ENCODE measurements at places on chromosomes 12 and 14. TPM values are rescaled to one million over a fixed set of nuclear protein-coding genes. Genes with fewer than 3 reads are reported as not detected.

DNA sequence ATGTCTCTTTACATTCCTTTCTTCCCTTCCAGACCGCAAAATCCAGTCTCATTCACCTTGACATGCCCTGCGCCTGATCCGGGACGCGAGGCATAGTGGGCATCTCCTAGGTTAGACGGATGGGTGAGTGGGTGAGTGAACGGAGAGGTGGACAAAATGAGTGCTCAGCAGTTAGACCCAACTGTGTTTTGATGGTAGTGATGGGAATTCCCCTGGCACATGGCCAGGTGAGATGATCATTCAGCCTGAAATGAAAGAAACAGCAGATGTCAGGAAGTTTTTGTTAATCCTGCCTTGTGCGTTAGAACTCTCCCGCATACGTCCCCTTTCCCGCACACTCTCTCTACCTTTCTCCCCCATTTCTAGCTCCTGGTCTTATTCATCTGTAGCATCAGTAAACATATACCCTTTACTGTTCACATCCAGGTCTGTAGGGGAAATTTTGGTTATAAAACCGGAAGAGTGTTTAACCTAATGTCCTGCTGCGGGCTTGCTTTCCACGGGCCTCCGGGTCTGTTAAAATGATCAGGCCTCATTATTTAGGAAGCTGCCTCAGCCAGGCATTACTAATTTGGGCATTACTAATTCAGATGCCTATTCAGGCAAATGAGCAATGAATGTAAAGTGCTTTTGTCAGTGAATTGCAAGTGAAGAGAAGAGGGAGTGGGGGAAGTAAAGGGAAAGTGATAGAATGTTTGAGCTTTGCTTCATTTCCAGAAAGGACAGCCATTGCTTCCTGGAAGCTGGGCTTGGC lies 172.8 kb downstream of the ETV6 start:
- DNase-seq: no peak

DNA sequence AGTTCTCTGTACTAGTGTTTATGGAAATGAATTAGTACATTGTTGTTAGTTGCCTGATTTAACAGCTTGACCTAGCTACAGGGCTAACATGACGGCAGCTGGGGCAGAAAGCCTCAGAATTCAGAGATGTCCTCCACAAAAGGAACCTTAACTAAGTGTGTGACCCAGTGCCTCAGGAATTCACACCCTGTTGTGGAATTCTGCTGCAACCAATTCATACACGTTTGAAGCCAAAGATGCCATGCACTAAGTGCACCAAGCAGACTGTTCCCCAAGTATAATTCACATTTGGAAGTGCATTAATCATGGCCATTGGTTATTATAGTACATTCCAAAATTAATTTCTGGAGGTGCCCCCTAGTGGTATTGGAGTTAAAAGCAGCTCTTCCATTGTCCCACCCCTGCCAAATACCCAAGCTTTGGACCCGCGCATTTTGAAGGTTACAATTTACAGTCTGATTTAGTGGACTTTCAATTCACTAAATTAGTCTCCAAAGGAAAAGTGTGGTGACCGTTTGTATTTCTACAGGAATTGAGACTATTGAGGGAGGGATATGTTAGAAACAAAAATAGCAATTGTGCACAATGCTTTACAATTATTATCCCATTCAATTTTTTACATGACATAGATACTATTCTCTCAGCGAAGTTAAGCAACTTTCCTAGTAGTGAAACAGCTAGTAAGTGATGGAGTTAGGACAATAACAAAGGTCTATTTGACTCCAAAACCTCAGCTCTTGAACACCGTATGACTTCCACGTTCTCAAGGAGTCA lies 85.9 kb downstream of the PAX9 start:
- DNase-seq: no peak

Gene TMPO
- 48.4 TPM for polyA plus RNA-seq

GRCh38 chr14:35965400-35965799 lies 139.3 kb downstream of the BRMS1L start:
- no peak for DNase-seq

GRCh38 chr12:6818222-6818621 lies 3.4 kb upstream of the GPR162 start:
- no peak for DNase-seq

DNA sequence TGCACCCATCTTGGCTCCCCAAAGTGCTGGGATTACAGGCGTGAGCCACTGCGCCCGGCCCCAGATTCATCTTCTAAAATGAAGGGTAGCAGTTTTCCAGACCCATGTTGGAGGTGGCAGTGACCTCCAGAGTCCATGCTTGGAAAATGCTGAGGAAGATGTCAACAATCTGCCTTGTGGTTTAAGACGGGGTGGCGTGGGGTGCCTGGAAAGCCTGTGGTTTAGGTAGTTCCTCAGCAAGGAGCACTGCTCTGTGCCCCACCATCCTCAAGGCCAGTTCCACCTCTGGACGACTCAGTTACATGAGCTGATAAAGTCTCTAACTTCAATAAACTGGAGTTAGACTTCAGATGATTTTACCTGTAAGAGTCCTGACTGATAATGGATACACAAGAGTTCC lies 48.6 kb downstream of the DRAM1 start:
- DNase-seq: no peak

Gene BCDIN3D
- 4.3 TPM for polyA plus RNA-seq

DNA sequence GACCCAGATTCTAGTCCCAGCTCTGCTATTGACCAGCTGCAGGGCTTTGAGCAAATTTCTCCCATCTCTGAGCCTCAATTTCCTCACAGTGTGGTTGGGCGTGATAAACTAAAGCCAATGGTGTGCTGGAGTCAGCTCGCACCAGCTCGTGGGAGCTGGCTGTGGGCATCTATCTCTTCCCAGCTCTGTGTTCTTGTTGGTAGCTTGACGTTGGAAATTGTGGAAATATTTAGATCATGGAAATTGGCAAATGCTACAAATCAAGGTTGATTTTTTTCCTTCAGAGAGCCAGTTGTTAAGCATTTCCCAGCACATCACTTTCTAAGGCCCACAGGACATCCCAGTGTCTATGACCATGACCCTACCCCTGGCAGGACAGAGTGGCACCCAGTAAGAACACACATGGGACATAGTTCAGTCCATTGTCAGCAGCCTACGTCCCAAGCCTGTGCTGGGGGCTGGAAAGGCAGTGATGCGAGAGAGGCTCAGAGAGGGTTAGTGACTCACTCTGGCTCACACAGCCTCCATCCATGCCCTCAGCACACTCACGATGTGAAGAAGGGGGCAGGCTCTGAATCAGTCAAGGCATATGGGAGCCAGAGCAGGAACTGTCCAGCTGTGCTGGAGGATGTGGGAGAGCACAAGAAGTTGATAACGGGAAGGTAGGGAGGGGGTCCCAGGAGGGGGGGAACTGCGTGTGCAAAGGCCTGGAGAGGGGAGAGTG lies 77.6 kb downstream of the LGMN start:
- no peak for DNase-seq

- DNase-seq: no peak
Measured at GRCh38 chr12:109589691-109590245, 16.2 kb downstream of the MVK start.

Gene NGB
- polyA plus RNA-seq: 0.04 TPM

- no peak for DNase-seq
Measured at GRCh38 chr12:131920902-131921840, 7.9 kb upstream of the PUS1 start.

DNA sequence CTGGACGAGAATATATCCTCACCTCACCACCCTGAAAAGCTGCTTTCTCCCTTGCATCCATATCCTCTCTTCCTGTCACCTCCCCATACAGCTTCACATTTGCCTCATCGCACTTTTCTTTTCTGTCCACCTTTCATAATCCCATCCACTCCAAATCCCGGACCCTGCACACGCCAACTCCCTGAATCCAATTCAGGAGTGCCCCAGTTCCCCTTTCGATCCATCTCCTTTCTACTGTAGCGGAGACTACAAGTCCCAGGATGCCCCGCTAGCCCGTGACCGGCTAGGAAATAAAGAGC lies 2.5 kb downstream of the TMEM253 start:
- DNase-seq: no peak

Gene KRT73
- not detected for polyA plus RNA-seq

GRCh38 chr12:30858471-30858870 lies 68.1 kb upstream of the TSPAN11 start:
- DNase-seq: no peak

Gene AMN1
- polyA plus RNA-seq: 18.5 TPM

DNA sequence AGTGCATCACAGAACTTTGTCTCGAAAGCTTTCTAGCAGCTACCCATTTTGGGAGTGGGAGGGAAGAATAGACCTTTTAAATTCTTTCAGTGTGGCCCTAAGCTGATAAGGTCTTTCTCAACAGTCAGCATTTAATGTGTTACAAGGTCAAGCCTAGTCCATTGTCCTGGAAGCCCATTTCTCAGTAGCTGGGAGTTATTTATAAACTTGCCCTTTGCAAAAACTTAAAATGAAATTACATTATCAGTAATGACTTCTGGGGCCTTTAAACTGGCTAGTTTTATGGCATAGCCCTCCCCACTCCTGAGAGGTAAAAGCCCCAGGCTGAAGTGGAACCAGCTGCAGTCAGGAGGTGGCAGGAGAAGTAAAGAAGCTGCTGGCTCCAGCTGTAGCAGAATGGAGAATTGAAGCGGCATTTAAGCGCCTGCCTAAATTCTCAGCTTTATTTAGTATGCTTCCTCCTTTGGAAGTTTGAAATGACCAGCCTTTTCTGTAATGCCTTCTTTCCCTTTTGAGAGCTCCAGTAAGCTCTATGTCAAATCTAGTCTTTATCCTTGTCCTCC lies 12.4 kb downstream of the COPZ1 start:
- no peak for DNase-seq

DNA sequence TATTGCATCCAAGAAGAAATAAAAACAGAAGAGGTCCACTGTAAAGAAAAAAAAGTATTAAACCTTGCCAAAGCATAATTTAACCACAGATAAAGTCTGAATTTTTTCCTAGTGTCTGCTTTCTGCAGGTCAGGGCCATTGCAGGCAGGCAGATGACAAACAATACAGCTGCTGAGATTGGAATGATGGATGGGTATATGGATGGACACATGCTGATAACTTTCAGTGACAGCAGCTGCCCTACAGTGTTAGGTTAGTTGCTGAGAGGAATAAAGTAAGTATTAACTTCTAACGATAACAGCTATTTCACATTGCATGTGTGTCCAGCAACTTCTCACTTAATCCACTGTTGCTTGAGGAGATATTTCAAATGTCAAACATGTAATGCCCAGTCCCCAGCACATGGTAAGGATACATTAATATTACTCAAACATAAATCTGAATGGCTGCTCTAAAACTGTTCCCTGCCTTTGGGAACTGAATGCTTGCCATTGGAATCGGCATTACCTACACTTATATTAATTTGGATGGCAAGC lies 515.3 kb downstream of the RMST start:
- no peak for DNase-seq

Gene ITGA7
- polyA plus RNA-seq: 38.3 TPM

- no peak for DNase-seq
Measured at GRCh38 chr14:59228421-59228820, 40.0 kb downstream of the DAAM1 start.

Gene TAS2R20
- polyA plus RNA-seq: 0.39 TPM

Gene ASIC1
- polyA plus RNA-seq: 0.58 TPM

- no peak for DNase-seq
Measured at GRCh38 chr12:115421796-115422709, 738.1 kb upstream of the TBX3 start.

GRCh38 chr12:41325336-41325735 lies 137.2 kb downstream of the PDZRN4 start:
- no peak for DNase-seq

Gene PPP4R4
- polyA plus RNA-seq: 6.6 TPM

- no peak for DNase-seq
Measured at GRCh38 chr12:122944605-122945592, 21.4 kb downstream of the ABCB9 start.

DNA sequence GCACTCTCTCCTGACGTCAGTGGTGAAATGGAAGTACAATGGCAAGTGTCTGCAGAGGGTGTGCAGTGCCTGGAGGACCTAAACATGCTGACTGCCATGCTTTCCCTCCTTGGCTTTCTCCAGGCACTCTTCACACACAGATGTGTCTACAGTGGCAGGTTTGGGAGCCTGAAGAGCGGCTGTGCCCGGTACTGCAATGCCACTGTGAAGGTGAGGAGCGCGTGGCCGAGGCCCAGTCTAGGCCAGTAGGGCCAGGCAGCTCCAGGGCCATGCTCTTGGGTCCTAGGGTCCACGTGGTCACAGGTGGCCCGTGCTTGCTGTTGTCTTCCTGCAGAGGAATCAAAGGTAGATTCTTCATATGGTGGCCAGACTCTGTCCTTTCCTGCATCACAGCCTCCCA lies 81.4 kb downstream of the STAB2 start:
- DNase-seq: no peak

DNA sequence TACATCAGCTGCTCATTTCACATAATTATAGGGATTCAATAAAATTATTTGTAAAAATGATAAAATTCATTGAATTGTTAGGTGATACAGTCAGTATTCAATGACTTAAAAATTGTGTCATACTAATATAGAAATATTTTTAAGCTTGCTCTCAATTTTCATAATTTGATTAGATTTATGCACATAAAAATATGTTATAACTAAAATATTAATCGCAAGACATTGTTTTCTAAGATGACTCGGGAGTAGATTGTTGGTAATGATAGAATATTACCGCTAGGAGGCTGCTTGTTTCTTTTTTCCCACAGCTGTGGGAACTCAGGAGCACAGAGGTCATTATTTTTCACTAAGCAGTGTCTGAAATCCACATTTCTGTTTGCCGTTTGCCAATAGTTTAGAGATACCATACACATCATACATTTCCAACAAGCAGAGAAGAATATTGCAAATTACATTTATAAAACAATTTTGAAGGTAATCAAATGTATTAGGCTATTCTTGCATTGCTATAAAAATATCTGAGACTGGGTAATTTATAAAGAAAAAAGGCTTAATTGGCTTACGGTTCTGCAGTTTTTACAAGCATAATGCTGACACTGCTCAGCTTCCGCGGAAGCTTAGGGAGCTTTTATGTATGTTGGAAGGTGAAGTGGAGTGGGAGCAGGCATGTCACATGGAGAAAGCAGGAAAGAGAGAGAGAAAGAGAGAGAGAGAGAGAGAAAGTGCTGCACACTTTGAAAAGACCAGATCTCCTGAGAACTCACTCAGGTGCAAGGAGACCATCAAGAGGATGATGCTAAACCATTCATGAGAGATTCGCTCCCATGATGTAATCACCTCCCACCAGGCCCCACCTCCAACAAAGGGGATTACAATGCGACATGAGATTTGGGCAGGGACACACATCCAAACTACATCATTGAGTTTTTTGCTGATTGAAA lies 9.2 kb downstream of the CD69 start:
- DNase-seq: no peak

DNA sequence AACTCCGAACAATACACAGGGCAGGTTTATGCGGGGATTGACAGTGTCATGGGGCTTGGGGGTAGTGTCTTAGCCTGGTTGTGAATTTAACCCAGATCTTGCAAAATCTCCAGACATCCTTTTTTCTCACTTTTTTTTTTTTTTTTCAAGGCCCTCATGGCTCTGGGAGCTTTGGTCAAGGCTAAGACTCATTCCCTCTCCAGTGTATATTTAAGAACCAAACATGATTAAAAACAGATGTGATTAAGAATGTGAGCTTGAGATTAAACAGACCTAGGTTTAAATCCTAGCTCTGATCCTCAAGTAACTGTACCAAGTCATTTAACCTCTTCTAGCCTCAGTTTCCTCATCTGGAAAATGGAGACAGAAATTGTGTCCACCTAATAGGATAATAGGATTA lies 151.7 kb upstream of the FUT8 start:
- no peak for DNase-seq

Data from ovary (tissue), 10 donors.